ENCODE measurements at places on chromosomes 7 and 10.

- DNase-seq: no peak
Measured at GRCh38 chr7:731440-732085, 4.5 kb upstream of the PRKAR1B start.

DNA sequence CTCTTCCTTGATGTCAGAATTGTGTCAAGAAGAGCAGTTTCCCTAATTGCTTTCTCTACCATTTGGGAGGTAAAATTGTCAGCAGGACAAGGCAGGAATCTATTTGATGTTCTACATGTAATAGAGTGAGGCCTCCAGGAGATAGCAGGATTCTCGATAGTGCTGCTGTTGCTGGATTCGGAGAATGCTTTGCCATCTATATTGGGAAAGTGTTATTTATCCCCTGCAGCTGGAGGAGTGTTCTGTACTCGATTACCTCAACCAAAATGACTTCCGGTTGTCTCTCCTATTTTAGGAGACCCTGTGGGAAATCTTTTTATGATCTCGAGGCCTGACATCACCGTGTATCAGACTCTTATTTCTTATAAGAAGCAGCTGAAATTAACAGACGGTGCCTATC lies 217.1 kb downstream of the TMEM178B start:
- no peak for DNase-seq

- DNase-seq: no peak
Measured at GRCh38 chr7:39407723-39408122, 158.5 kb upstream of the YAE1 start.

GRCh38 chr7:98107313-98107721 lies 655 bp downstream of the LMTK2 start:
- DNase-seq: no peak

DNA sequence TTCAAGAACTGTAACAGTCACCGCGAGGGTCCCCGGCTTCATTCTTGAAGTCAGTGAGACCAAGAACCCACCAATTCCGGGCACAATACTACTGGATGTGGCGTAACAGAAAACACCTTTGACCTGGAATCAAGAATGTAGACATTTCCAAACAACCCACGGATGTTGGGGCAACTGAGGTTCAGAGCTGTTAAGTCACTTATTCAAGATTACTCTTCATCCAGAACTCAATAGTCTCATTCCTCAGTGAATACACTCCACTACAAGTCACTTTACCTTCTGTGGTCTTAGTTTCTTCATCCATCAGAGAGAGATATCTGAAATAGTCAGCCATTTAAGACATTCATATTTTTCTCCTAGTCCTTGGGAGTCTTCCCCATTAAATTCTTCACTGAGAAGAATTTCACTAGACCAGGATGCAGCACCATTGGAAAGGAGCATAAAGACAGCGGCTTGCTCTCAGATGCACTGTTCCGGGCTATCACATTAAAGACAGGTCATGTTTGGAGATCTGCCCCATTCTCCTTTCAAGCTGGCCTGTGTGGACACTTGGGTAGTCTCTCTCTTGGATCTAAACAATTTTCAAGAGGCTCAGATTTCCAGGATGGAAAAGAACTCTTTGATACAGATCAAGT lies 32.3 kb upstream of the ARID5B start:
- DNase-seq: no peak

- DNase-seq: no peak
Measured at GRCh38 chr7:157136372-157136771, 2.4 kb upstream of the UBE3C start.

- no peak for DNase-seq
Measured at GRCh38 chr10:126905776-126906703, 812 bp downstream of the DOCK1 start.

GRCh38 chr7:138954545-138955475 lies 26.4 kb downstream of the KIAA1549 start:
- no peak for DNase-seq

- DNase-seq: peak; percentile 1
Measured at GRCh38 chr10:88389456-88389855, 193.7 kb downstream of the RNLS start.

DNA sequence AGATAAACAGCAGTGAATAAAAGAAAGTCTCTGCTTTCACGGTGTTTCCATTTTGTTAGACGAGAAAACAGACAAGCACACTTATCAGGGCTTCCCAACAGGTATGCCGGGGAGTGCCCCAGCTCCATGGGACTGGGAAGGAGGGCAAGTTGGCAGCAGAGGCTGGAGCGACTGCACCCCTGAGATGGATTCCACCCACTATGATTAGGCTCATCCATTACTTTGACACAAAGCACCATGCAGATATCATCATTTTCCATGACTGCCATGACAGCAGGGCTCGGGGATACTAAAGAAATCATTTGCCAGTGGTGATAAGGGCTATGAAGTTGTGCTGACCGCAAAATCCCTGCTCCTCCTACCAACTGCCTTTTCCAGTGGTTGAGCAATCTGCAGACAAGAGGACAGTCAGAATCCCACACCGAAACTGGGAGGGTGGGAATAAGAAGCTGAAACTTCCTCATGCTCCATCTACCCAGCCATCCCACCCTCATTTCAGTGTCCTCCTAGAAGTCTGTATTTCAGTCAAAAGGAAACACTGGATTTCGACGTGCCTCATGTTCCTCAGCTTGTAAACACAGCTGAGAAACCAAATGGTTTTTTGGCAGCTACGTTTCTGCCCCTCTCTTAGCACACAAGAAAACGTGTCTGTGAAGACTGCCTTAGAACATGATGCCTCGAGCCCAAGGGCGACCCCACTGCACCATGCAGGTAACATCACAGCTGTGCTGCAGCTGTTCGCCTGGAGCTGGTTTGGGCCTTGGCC lies 15.5 kb downstream of the CREB3L2 start:
- DNase-seq: no peak

DNA sequence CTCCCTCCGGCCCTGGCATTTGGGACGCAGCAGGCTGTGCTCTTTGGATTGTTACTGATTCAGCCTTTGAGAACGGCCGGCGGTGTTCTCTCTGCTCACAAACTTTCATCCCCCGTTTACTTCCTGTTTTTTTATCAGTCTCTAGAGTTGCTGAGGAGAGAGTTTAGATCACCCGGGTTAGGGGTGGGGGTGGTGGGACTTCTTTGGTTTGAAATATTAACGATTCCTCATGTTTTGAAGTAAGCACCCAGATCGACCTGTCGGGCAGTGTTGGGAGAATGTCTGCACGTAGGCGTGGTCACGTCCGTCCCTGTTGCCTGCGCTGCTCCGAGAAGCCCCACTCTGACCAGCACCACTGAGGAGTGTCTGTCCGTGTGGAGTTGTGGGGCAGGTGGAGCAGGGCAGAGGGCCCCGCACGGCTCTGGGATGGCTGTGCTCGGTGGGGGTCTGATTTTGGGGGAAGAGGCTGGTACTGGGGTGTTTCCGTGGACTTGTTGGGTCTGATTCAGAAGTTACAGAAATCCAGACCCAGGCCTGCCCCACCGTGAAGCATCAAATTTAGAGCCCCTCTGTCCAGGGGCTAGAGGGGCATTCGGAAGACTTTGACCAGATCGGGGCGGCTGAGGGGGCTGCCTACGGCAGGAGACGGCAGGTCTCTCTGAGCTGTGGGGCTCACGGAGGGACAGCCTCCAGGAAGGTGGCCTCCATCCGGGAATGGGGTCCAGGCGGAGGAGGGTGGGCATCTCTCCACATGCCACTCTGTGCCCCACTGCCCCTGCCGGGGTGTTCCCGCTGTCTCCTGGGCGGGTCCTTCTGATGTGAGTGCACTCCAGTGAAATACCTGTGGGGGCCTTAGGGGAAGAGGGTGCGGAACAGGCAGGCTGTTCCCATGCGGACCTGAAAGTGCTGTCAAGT lies 7.4 kb downstream of the INPP5A start:
- no peak for DNase-seq

- DNase-seq: no peak
Measured at GRCh38 chr7:136049117-136049516, 72.0 kb upstream of the MTPN start.

DNA sequence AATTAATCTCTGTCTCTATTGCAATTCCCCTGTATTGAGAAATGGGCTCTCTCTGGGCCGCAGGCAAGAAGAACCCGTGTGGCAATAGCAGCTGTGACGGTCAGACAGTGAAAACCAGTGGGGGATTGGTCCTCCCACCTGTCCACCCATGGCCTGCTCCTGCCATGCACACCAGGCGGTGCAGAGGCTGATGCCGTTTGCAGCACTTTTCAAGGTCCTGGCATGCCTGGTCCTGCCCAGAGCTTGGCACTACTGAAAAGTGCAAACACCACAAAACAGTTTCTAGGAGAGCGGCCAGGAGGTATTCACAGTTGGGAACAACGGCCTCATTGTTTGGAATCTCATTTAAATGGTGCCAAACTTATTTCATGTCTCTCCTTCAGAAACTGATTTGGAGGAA lies 41.5 kb downstream of the PSPH start:
- no peak for DNase-seq

DNA sequence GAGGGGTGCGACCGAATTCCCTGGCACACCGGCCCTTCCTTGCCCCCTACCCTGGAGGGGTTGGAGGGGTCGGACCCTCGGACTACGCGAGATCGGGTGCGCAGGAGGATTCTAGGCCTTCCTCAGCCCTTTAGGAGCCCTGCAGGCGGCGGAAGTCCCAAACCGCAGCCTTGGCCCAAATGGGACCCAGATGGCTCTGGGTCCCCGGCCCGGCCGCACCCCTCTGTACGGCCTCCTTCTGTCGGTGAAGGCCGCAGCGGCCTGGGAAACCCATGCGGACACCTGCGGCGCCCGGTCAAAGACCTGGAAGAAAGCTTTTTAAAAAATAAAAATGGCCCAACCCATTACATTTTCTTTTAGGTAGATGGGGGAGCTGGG lies 2.4 kb upstream of the VAX1 start:
- DNase-seq: no peak

DNA sequence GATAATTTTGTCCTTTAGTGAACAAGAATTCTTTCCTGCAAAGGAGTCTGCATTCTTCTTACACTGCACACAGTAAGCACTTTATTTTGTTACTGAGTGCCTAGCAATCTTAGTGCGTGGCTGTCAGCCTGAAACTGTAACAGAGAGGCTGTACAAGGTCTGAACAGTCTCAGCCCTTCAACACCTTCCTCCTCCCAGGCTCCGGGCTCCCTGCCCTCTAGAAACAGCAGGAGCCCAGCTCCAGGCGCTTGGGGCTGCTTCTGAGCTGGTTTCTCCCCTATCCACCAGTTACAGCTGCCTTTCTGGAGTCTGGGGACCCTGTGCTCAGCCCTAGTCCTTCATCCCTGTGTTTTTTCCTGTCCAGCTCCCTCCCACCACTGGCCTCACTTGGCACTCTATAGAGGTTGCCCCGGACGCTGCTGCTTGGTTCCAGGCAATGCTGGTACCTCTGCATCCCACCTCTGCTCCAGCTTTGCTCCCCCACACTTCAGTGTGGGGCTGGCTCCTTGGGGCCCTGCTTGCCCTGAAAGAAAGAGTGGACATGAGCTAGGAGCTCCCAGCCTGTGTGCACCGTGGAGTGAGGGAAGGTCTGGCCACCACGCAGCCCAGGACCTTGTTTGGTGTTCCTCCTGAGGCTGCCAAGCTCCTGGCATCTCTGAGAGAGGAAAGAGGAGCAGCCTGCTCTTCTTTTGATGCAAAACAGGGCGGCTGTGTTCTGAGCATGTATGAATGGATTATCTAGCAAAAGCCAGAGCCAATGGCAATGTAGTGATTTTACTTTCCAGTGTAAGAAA lies 251.2 kb upstream of the GRB10 start:
- no peak for DNase-seq

GRCh38 chr7:22480523-22481075 lies 19.4 kb downstream of the STEAP1B start:
- no peak for DNase-seq

DNA sequence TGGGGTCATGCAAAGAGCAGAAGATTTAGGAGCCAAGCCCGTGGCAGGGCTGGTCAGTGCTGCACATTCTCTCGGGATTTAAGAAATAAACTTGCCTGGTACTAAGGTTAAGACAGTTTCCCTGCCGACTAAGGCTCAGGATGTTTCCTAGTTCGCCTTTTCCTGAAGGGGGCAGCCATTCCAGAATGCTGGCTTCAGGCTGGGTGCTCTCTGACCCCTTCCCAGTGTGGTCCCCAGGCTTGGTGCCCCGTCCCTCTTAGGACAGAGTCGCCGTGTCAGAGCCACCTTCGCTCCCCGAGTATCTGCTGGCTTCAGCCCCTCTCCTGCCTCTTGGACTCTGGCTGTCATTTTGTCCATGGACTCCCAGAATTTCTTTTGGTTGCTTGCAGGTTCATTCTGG lies 117.2 kb downstream of the ELFN1 start:
- no peak for DNase-seq

- DNase-seq: no peak
Measured at GRCh38 chr7:46320956-46321355, 399.9 kb upstream of the IGFBP3 start.

GRCh38 chr10:11294831-11295450 lies 277.3 kb downstream of the CELF2 start:
- DNase-seq: no peak

- DNase-seq: no peak
Measured at GRCh38 chr7:137958470-137959431, 43.1 kb downstream of the CREB3L2 start.

DNA sequence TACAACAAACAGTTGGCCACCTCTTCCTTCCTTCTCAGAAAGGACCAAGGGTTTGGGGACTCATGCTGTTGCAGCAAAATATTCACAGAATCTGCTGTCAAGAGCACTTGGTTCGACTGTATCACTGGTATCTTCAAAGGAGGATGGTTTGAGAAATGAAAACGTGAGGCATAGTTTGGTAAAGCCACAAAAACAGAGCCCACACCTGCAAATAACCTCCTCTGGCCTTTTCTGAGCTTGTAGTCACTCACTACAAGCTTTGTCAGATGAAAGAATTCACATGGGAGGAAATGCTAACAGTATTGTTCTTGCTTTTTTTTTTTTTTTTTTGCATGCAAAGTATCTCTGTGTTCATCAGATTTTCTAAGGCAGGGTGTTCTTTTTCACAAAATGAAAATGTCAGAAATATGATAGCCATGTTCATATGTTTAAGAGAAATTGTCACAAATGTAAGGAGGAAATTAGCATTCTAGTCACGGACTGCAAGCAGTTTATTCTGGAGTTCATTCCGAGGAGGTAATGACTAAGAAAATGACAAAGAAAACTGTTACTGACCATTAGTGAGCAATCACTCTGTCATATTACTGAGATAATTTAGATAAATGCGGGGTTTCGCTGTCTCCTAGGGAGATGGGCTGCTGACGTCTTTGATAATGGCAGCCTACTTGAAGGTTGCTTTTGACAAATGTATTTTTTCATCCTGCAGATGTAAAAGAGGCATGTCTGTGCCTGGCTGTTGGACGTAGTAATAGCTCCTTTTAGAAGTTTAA lies 117.8 kb upstream of the MYO3A start:
- DNase-seq: no peak

DNA sequence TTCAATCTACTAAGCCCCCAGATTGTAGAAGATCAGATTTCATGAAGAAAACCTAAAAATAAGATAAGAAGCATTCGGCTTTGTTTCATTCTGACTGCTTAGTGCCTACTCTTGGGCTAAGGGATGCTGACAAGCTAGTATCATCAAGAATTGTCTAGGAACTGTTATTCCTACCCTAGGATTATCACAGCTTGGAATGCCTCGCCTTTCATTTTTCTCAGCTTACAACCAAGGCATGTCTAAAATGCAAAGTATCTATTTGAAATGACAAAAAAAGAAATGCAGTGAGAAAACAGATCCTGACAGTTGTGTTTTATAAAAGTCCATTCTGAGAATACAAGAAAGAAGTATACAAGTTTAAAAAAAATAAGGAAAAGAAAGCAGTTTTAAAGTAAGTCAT lies 441.0 kb downstream of the KCNMA1 start:
- no peak for DNase-seq
